ENCODE measurements at places on chromosomes 3 and 15.

- no peak for DNase-seq
Observed at GRCh38 chr15:34185666-34186065, 24.2 kb downstream of the KATNBL1 start.

- no peak for DNase-seq
Observed at GRCh38 chr3:18766974-18767373, 341.8 kb upstream of the SATB1 start.

- DNase-seq: peak; percentile 86
Observed at GRCh38 chr3:182980204-182981037, at the start of gene DCUN1D1. Gene DCUN1D1, minus strand, starts transcription at chr3:182980538. Its CDS starts 49 bp downstream, at chr3:182980489.

DNA sequence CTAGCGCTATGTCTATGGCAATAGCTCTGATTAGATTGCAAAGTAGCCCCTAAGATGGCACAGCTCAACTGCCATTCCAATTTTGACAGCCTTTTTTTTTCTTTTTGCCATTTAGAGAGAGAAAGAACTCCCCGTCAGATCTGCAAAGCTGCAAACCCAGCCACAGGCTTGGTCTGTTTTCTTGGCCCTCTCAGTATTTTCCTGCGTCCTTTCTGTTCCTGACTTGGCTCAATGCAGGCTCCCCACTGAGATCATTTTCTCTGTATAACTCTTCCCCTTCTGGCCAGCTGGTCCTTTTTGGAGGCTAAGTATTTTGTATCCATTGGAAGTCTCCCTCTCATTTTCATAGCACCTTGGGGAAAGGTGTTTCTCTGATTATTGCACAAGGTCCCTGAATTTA lies 386.7 kb downstream of the UNC13C start:
- DNase-seq: no peak

- DNase-seq: no peak
Observed at GRCh38 chr3:170024581-170024980, 13.2 kb upstream of the GPR160 start.

- no peak for DNase-seq
Observed at GRCh38 chr15:75459581-75459980, 8.1 kb upstream of the SIN3A start.

DNA sequence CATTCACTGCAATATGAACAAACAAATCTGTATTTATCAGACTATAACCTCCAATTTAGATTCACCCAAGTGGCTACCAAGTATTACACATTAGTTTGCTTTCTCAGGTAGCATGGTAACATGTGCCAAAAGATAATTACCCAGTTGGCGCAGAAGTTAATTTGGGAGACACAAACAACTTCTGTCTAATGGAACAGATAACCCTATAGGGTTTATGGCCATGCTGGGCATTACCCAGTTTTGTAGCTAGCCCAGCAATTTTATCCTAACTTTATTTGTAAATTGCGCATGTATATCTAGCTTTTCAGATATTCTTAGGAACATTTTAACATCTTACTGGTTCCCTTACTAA lies 780 bp downstream of the RPL22L1 start:
- DNase-seq: no peak

DNA sequence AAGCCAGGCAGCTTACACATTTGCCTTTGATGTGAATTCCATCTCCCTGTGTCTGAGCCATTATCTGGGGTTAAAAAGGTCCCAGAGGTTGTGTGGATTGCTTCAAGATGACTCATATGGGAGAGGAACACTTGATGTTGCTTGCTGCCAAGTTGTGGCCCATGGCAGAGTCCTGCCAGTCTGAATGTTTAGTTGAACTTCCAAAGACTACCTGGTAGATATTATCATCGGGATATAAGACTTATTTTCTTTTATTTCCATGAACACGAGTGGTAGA lies 85.6 kb downstream of the TJP1 start:
- DNase-seq: no peak

DNA sequence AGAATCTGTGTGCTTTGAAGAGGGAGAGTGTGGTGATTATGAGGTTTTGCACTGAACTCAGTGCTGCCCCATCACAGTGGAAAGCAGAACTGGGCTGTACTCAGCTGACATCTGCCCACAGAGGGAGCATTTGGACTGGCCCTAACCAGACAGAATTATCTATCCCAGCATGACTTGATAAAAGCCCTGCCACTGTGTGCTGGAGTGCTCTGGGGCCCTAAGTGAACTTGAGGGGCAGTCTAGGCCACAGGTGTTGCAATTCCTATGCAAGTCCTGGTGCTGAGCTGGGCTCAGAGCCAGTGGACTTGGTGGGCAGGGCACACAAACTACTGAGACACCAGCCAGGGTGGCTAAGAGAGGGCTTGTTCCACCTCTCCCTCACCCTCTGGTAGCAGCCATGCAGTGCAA lies 269.2 kb upstream of the CTNNB1 start:
- DNase-seq: no peak

DNA sequence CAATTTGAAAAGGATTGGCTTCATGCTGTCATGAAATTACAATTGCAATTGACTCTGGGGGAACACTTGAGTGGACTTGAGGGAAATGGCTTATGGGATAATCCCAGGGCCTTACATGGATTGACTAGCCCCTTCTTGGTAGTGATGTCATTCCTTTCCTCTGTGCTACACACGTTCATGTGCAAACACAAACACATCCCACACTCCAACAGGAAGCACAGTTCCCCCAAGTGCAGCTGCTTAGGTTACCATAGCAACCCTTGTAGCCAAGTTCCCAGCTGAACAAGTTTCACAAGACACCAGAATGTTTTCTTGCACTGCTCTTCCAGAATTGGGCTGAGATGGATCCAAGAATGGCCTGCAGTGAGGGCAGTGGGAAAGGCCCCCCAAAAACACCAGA lies 217.0 kb downstream of the ZNF621 start:
- DNase-seq: no peak

DNA sequence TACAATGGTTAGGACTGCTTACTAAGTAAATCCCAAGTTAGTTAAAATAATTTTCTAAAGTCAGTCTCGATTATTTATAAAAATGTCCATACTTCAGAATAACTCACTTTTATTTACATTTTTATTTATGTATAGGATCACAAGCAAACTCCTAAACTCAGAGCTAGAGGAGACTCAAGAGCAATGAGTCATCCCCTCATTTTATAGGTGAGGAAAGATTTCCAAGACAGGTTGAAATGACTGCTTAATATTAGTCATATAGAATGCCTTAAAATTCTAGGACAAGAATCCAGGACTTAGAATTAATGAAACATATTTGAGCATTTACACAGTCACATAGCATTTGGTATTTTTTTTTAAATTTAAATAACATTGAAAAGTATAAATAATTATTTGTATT lies 983.8 kb downstream of the SI start:
- DNase-seq: no peak

- DNase-seq: no peak
Observed at GRCh38 chr15:70101459-70102113, 3.9 kb upstream of the TLE3 start.

GRCh38 chr3:52200981-52201679 lies 3.2 kb downstream of the ALAS1 start:
- DNase-seq: no peak

DNA sequence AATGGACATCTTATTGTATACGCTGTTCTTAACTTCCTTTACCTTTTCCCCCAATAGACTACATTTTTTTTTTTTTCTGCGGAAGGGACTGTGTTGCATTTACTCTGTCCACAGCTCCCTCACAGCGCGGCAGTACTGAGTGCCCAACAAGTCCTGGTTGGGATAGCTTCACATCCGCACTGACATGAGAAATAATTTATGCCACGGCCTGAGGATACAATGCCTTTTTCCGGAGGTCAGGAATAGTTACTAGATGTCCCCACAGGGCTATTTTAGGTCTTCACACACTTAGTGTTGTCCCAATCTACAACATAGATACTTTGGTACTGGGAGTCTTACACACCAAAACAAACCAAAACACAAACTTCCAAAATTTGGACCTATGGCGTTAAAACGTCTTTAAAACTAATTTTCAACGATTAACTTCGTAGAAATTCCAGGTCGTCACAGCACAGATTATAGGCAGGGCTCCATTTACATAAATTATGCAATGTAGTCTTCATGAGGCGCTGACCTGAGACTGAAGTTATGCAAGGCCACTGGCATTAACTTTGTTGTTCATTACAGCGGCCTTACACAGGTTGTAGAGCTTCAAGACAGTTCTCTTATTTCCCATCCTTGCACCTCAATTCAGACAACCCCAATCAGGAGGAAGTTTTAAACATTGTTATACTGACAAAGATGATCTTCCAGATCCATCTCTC lies 989 bp upstream of the PPIB start:
- no peak for DNase-seq

- no peak for DNase-seq
Observed at GRCh38 chr15:25504307-25504706, 65.5 kb upstream of the UBE3A start.

DNA sequence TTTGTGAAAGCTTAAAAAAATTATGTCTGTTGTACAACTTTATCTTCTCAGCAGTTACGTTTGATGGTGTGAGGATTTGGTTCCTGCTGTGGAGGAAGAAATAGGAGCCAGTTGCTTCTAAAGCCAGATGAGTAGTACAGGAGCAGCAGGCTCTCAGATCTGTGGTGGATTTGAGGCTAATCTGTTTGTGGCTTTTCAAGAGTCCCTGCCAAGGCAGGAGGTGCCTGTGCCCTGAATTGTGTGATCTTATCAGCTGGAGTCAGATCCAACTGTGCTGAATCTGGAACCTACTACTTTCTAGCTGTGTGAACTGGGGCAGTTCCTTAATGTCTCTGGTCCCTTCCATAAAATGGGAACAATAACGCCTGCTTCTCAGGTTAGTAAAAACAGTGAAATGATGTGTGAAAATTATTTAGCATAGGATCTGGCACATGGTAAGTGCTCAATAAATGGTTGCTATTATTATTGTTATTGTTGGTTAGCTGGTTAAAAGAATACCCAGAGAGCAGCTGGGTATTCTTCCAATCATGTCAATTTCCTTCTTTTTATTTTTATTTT lies 7.7 kb downstream of the CLDN11 start:
- no peak for DNase-seq

DNA sequence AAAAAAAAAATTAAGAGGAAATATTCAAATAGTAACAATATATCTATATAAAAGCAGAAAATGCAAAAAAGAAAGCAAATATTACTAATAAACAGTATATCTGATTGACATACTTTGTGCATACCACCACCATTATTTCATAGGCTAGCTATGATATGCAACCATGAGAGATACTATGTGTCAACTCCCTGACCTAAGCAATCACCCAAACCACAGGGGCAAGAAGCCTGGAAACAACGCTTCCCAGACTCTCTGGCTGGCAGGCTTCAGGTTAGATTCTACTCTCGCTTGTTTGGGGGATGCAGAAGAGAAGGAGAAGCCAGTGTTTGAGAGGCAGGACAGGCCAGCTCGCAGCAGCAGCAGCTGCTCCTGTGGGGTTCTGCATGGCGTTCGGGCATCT lies 169.3 kb upstream of the TPM1 start:
- no peak for DNase-seq

DNA sequence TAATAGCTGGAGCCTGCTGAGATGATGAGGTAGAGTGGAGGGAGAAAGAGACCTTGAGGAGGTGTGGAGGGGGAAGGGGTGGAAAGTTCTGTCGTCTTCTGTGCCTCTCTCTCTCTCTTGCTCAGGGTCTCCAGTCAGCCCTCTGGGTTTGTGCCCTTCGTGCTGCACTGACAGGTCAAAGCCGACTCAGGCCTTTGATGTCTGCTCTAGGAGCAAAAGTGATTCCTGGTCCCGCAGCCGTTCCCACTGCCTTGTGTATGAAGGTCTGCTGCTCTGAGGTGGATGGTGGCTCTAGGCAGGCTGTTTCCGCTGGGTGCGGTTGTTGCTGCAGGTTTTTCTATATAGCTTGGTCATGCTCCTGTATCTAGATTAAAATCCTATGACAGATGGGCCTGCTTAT lies 89.4 kb downstream of the IGF1R start:
- DNase-seq: no peak

GRCh38 chr15:42172475-42172874 lies 16.0 kb upstream of the PLA2G4F start:
- DNase-seq: no peak

- DNase-seq: no peak
Observed at GRCh38 chr15:69578787-69579583, 126.4 kb downstream of the RPLP1 start.

All from stimulated activated CD4-positive, alpha-beta T cell treated with anti-CD3 and anti-CD28 coated beads, Interleukin-4, amount 100 ng/mL, for 48 hours (primary cell).